ENCODE measurements at places on chromosomes 7 and 10.
A peak's percentile ranks its signal among the peaks of the same experiment; 100 is the strongest.

- no peak for DNase-seq
Observed at GRCh38 chr7:138992052-138992531, 10.9 kb upstream of the KIAA1549 start.

GRCh38 chr10:119206603-119207365 lies 587 bp upstream of the GRK5 start:
- DNase-seq: peak; percentile 87

- DNase-seq: no peak
Observed at GRCh38 chr10:66860376-66860945, 65.4 kb upstream of the LRRTM3 start.

GRCh38 chr10:92848037-92848440 lies 281 bp upstream of the EXOC6 start:
- DNase-seq: peak; percentile 86

DNA sequence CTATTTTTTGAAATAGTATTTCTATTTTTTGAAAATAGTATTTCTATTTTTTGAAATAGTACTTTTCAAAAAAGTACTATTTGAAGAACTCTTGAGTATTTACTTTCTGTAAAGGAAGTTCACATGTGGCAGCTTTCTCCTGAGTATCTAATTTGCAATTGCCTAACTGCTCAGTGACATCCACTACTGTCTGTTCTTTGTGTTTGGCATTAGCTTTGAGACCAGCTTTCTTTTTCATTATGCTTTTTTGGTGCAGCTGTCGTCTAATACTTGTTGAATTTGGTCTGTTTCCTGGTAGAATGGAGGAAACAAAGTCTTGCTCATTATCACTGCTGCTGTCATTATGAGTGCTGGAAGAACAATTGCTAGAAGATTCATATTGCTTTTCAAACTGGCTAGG lies 99.1 kb downstream of the BMPR1A start:
- no peak for DNase-seq

DNA sequence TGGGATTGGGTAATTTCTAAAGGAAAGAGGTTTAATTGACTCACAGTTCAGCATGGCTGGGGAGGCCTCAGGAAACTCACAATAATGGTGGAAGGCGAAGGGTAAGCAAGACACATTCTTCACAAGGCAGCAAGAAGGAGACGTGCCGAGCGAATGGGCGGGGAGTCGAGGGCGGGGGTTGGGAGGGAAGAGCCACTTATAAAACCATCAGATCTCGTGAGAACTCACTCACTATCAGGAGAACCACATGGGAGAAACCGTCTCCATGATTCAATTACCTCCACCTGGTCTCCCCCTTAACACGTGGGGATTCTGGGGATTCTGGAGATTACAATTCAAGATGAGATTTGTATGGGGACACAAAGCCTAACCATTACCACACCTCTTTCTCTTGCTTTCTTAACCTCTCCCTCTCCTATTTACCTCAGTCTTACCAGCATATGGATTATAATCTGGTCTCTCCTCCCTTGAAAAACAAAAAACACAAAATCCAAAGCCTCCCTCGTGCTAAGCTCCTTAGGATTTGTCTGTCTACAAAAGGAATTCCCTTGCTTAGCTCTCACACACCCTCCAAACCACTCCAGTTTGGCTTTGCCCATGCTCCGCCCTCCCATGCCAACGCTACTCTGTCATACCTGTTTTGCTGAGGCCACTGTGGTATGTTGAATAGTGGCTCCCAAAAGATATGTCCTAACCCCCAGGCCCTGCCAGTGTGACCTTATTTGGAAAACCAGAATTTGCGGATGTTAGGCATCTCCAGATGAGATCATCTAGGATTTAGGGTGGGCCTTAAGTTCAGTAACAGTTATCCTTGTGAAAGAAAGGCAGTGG lies 19.6 kb upstream of the EFCAB10 start:
- peak; percentile 86 for DNase-seq

DNA sequence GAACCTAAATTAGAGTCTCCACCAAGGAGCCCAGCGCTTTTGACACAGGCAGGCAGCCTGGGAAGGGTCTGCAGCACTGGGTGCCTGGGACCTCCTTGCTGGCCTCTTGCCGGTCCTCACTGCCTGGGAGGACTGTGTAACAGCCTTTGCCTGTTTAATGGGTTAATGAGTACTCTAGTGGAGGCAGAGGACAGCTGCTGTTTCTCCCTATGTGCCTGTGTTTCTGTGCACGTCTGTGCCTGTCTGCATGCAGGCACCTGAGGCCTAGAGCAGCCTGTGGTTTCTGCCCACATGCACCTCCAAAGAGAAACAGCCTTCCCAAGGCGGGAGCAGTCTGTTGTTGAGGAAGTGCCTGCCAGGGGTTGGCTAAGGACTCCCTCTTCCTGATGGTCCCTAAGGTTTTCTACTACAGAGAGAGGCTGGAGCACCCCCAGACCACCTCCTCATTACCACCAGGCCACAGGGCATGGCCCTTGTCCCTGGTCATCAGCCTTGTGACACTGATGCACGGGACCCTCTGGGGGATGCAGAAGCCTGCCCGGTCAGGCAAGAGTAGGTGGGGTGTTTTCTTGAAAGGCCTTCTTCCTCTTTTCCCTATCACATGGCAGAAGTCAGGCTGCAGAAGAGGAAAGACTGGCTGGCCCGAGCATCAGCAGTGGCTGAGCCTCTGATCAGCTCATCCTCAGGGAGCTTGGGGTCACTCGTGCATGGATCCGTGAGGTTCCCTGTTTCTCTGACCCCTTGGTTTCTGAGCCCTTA lies 14.2 kb downstream of the SLC29A3 start:
- DNase-seq: no peak

GRCh38 chr10:92712016-92712889 lies 22.5 kb downstream of the HHEX start:
- DNase-seq: no peak

DNA sequence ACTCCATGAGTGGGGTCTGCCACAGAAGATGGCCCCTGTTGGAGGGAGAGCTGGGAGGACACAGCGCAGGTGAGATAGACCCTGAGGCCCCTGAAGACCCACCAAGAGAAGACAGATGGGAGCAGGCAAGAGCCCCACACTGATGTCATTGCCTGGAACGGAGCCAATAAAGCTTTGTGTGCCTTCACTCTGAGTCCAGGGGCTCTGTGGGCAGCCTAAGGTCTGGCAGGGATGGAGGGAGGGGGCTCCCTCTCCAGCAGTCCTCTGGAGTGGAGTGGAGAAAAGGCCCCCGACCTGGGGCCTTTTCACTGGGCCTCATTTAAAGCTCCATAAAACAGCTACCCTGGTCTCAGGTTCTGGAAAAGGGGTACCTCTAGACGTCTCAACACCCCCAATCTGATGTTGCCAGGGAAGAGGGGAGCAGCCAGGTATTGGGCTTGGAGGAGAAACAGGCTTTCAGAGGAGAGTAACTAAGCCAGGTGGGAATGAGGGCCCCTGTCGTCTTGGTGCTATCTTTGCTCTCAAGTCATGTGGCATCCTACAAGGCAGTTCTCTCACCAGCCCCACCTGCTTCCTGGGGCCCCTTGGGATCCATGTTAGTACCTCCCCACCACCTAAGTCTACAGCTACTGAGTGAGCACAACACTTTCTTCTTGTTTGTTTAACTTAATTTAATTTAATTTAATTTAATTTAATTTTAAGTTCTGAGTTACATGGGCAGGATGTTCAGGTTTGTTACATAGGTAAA lies 1.4 kb downstream of the C10orf62 start:
- DNase-seq: no peak

- DNase-seq: no peak
Observed at GRCh38 chr10:79488870-79489269, 23.5 kb upstream of the EIF5AL1 start.

- no peak for DNase-seq
Observed at GRCh38 chr10:69744971-69745370, 56.7 kb upstream of the COL13A1 start.

DNA sequence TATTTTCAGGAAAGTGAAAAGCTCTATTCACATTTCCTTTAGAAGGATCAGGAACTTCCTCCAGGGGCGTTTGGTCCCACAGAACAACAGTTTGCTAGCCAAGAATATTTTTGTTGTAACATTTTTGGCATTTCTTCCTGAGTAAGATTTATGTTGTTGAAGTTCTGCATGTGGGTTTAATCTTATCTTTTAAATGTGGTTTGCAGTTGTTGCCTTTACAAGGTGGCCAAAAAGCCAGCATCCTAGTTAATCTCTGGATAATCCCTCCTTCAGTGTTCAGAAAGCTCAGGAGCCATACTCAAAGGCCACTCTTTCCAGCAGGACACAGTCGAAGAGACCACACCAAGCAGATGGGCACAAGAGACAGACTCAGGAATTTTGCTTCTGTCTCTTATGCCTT lies 30.0 kb downstream of the SLC26A4 start:
- DNase-seq: no peak

Data from islet precursor cell (in vitro differentiated cells).